ENCODE measurements at places on chromosomes 1 and 21. TPM values are rescaled to one million over a fixed set of nuclear protein-coding genes. Genes with fewer than 3 reads are reported as not detected.

Gene KRTAP13-2
- not detected for total RNA-seq

Gene NEK2
- 36.4 TPM for total RNA-seq

Gene ACTRT2
- not detected for total RNA-seq

Gene KCND3
- total RNA-seq: not detected

Gene S100A5
- total RNA-seq: 4.0 TPM

Gene APOBEC4
- total RNA-seq: not detected

Gene USH2A
- not detected for total RNA-seq

Gene BSND
- total RNA-seq: 0.10 TPM

Gene EDN2
- 0.46 TPM for total RNA-seq

Gene LCE3E
- total RNA-seq: not detected

Gene PGLYRP3
- not detected for total RNA-seq

Gene UBE2J2
- total RNA-seq: 93.1 TPM

Gene C1QTNF12
- 4.1 TPM for total RNA-seq
